Esophagus squamous epithelium (tissue), 5 donors: ENCODE measurements at places on chromosomes 6 and 20. TPM values are rescaled to one million over a fixed set of nuclear protein-coding genes. Genes with fewer than 3 reads are reported as not detected.

DNA sequence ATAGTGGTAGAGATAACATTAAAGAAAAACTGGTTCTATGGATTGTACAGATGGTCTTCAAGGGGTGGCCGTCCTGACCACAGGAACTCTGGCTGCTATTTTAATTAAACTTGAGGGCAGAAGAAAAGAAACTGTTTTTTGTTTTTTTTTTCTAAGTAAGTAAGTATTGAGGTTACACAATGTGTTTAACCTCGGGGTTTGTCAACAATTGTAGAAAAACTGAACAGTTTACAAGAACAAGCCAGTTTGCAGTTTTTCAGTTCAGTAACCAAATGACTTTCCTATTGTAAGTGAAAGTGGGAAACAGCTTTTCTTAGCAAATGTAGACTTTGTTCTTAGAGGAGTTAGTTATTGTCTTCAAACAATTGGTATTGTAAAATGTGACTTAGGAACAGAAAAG is 77.0 kb downstream of the PLCB1 start:
- no peak overlapping the region for H3K27ac ChIP-seq
- H3K27me3 ChIP-seq = no peaks in the 10 kb centered on the region
- H3K4me1 ChIP-seq = no peaks in the 10 kb centered on the region
- H3K4me3 ChIP-seq = no peak overlapping the region
- no peak for DNase-seq

UNC5CL gene
- 0.48 TPM for total RNA-seq

DNA sequence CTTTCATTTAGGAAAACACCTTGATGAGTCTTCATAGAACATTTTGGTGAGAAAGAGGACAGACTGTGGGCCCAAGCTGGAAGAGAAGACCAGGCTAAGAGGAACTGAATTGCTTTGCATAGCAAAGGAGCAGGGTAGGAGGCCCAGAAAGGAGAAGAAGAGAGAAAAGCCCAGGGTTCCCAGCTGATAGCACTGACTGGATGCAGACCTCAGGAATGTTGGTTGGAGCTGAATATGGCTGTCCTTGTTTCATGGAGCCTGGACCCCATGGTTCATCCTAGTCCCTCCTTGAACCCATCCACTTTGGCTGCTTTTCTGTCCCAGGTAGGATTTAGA is 18.0 kb upstream of the ZFAND3 start:
- H3K27ac ChIP-seq = no peak overlapping the region
- no peaks in the 10 kb centered on the region for H3K36me3 ChIP-seq
- no peak for DNase-seq
- no peaks in the 10 kb centered on the region for H3K27me3 ChIP-seq

- H3K36me3 ChIP-seq = no peaks in the 10 kb centered on the region
- H3K4me3 ChIP-seq = no peak overlapping the region
- peaks cover 10% of the 10 kb centered on the region for H3K4me1 ChIP-seq
Measured at GRCh38 chr6:1070085-1070521, 241.8 kb upstream of the FOXQ1 start.

DNA sequence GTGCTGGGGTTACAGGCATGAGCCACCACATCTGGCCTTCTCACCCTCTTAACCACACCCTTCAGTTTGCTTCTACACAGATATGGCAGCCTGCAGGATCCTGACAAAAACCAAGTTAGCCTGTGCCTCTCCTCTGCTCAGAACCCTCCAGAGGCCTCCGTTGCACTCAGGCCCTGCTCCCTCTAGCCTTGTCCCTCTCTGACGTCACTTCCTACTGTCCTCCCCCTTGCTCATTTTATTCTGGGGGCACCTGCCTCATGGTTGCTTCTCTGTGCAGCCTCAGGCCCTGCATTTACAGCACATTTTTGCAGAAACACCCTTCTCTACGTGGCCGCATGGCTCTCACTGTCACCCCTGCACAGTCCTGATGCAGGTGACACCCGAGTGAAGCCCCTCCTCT is 105.6 kb downstream of the CDC5L start:
- no peaks in the 10 kb centered on the region for H3K27me3 ChIP-seq
- H3K27ac ChIP-seq = no peak overlapping the region
- no peak overlapping the region for H3K4me3 ChIP-seq
- no peak for DNase-seq
- no peaks in the 10 kb centered on the region for H3K36me3 ChIP-seq
- peaks cover 13% of the 10 kb centered on the region for H3K4me1 ChIP-seq

BPIFB4 gene
- total RNA-seq = not detected

- no peaks in the 10 kb centered on the region for H3K27me3 ChIP-seq
- no peak overlapping the region for H3K27ac ChIP-seq
- no peaks in the 10 kb centered on the region for H3K4me1 ChIP-seq
Measured at GRCh38 chr6:107616775-107617174, 126.9 kb downstream of the SOBP start.
